ENCODE measurements at places on chromosomes 4 and X.
A peak's percentile ranks its signal among the peaks of the same experiment; 100 is the strongest.

DNA sequence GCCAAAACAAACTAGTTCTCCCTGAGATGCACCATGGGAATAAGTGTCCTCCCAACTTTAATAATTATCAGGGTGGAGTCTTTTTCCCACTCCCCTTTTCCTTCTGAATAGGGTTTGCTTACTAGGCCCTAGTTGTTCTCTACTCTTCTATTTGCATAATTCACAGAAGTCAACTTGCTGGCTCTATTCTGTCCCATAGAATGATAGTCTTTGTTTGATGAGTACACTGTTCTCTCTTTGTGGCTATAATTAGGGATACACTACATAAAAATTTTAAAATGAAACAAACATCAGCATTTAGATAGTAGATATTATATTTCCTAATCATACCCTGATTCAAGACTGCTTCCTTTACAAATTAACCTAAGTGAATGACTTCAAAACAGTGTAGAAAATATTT is 10.3 kb downstream of the PDHA2 start:
- DNase-seq, result no peak

DNA sequence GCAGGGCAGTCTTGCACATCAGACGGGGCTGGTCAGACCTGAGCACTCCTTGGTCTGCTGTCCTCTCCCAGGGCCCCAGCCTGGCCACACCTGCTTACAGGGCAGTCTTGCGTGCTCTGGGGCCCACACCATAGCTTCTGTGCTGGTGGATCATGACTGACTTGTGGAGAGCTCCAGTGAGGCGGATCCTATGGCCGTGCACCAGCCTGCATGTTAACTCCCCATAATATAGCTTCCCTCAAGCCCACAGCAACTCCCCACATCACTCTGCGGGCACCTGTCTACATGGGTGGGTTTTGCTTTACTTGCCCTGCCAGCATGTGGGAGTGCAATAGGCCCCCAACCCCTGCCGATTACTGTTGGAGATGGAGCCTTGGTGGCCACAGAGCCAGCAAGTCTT is 8.2 kb upstream of the TMSB15B start:
- DNase-seq, result no peak

DNA sequence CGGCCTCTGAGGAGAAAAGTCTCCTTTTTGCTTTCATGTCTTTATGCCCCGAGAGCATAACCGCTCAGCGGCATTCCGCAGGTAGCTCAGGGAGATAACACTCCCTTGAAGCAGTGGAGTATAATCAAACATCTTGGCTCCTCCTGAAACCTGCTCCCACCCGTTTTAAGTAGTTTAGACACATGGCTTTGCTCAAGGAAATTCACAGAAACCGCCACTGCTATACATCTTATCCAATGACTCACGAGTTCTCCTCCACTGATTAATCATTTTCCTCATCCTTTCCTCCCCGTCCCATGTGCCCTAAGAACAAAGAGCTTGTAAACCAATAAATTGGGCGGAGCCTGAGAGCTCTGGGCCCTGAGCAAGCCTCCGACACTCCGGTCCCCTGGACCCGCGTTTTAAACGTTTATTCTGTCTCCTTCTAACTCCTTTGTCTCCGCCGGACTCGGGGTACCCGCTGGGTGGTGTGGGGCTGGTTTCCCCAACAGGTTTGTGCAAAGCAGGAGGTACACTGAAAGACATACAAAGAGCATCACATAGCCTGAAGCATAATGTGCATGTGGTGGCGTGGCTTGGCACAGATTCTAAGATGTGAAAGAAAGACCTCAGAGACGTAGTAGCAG is 401.2 kb downstream of the TLL1 start:
- DNase-seq, result no peak

- DNase-seq, result no peak
These were observed 1.3 kb downstream of the SMIM20 start for GRCh38 chr4:25915353-25915705.

DNA sequence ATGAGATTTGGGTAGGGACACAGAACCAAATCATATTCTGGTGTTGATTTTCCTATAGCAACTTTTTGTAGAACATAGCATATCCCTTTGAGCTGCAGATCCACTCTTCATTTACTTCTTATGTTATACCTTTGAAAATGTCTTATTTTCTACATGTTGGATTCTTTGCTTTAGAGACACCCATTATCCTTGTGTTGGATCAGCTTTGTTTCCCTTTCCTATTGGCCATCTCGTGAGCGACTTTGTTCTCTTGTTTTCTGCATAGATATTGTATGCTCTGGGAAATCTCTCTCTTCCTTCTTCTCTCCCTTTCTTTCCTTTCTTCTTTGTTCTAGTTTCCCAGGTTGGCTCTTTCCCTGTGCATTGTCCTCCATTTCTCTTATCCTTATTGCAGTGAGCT is 59.6 kb downstream of the DRD5 start:
- no peak for DNase-seq

DNA sequence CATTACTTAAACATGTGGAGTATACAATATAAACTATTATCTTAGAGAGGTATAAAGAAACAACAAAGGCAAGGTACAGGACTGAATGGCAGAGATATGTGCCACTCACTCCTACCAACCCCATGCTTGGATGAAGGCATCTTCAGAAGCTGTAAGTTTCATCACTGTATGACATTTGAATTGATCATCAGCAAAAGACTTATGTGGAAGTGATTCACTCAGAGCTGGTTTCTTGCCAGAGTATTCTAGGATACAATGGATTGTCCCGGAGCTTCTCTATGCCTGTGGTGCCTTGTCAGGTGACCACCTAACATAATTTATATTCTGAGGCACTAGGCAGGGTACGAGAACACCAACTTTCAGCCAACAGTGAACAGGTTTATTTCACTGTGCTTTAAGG is 392.2 kb downstream of the PPP1R2C start:
- DNase-seq, result no peak

DNA sequence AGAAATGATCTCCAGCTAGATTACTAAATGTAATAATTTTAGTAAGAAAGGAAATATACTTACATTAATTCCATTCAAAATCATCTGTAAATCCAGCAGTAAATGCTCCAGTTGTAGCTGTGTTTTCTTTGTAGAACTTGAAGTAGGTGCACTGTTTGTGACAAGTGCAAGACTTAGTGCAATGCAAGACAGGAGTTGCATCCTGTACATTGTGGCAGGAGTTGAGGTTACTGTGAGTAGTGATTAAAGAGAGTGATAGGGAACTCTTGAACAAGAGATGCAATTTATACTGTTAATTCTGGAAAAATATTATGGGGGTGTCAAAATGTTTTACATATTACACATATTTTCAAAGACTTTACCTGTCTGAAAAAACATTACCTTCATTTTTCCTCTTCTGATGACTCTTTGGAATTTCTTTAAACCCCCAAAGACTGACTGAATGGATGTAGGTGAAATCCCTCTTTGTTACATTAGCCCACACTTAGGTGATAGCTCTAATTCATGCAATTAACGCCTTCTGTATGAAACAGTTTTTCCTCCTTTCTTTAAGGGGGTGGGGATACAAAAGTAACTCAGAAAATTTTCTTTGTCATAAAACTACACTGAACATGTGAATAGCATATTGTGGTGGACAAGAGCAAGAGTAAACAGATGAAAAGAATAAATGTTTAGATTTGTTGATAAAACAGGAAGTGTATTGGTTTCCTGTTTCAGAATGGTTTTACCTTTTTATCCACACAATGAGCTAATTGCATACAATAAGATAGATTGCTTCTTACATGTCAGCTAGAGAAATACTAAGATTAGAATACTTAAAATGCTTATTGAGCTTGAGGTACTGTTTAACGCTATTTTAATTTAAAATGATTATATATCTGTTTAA is at the start of gene IL2:
Gene IL2 (minus strand): TSS at position 495 of the 886 bp plus-strand sequence. CDS start 285 bp downstream, at position 210.
- DNase-seq, result no peak

DNA sequence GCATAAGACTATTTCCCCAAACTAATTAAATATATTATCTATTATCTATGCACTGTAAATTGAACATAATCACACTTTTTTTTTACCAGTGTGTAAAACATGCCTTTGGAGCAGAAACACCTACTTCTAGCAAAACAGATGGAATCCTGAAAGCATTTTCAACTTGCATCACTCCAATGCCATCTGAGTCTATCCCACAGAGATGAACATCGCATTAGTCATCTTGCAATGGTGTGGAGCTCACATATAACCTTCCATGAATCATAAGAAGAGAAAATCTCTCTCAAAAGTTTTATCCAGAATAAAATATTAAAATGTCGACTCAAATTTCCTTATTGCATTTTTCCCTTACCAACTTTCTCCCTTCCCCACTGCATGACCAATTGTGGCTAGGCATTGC is 406.7 kb upstream of the ACTRT1 start:
- peak; percentile 16 for DNase-seq

DNA sequence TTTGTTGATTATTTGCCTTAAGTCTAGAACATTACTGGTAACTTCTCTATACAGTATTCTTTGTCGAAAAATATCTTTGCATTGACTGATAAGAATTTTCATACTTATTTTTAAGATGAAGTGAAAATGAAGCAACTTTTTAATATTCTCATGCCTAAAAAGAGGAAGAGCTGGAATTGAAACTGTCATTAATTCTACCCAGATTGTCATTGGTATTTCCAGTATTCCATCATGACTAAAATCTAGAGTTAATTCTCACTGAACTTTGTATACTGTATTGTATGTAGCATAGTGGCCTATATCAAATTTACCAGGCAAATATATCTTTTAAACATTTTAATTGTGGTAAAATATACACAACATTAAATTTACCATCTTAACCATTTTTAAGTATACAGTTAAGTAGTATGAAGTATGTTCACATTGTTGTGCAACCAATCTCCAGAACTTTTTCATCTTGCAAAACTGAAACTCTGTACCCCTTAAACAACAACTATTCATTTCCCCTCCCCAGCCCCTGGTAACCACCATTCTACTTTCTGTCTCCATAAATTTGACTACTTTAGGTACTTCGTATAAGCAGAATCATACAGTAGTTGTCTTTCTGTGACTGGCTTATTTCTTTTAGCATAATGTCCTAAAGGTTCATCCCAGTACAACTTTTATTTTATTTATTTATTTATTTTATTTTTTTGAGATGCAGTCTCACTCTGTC is 24.3 kb upstream of the ZNF41 start:
- DNase-seq, result no peak

- DNase-seq, result peak; percentile 2
These were observed 40.4 kb upstream of the PDHA1 start for GRCh38 chrX:19303256-19303880.

GRCh38 chrX:42992199-42992943 is 214.4 kb upstream of the PPP1R2C start:
- no peak for DNase-seq

- no peak for DNase-seq
These were observed 189.8 kb upstream of the AFF2 start for GRCh38 chrX:148310426-148311165.

DNA sequence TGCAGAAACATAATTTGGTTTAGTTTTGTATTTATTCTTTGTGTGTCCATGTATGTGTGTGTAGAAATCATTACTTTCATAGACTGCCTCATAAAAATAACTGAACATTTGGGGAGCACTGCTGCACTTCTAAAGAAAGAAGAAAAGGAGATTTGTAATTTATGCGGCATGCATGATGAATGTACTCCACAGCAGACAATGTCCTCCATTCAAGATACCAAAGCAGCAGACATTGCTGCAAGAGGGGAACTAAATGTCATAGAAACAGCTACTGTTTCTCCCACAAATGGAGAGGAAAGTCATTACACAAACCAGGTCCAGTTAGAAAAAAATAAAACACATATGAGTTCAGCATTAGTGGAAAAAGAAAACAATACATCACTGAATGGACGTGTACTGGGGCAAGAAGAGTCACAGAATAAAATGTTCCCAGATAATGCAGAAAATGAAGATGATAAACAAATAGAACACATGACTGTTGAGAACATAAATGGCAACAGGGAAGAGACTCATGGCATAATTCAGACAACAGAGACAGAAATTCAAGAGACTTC is 2.6 kb downstream of the DTHD1 start:
- no peak for DNase-seq

DNA sequence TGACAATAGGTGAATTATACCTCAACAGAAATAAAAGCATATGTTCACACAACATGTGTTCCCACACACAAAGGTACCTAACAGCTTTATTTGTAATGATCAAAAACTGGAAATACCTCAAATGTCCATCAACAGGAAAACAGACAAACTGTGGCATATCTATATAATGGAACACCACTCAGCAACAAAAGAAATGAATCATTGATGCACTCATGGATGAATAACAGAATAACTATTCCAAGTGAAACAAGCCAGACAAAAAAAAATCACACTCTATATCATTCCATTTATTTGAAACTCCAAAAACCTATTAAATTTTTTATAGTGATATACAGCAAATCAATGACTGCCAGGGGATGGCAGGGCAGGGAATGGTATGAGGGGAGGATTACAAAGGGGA is 148.1 kb downstream of the PLS3 start:
- DNase-seq, result no peak

GRCh38 chr4:19309378-19309777 is 942.3 kb upstream of the SLIT2 start:
- DNase-seq, result peak; percentile 54

GRCh38 chr4:7242766-7243165 is 50.4 kb downstream of the SORCS2 start:
- DNase-seq, result no peak

- DNase-seq, result peak; percentile 5
These were observed 49.4 kb downstream of the UBA6 start for GRCh38 chr4:67651536-67651935.

DNA sequence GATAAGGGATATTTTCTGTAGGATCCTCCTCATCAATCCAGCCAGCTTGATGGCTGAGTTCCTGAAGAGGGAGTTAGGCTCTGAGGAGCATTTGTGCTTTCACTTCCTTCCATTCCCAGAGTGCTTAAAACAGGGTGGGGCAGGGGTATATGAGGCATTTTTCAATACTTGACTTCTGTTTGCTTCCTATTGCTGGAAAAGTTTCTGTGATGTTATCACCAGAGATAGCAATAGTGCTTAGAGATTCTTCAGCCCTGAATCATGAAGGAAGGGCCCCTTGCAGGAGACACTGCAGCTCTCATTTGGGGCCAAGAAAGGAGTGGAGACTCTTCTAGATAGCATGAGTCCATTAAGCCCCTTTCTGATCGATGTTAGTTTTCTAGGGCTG is 166.7 kb upstream of the RPS6KA3 start:
- DNase-seq, result no peak

- DNase-seq, result no peak
These were observed 146.3 kb upstream of the RPS6KA3 start for GRCh38 chrX:20412871-20413486.

DNA sequence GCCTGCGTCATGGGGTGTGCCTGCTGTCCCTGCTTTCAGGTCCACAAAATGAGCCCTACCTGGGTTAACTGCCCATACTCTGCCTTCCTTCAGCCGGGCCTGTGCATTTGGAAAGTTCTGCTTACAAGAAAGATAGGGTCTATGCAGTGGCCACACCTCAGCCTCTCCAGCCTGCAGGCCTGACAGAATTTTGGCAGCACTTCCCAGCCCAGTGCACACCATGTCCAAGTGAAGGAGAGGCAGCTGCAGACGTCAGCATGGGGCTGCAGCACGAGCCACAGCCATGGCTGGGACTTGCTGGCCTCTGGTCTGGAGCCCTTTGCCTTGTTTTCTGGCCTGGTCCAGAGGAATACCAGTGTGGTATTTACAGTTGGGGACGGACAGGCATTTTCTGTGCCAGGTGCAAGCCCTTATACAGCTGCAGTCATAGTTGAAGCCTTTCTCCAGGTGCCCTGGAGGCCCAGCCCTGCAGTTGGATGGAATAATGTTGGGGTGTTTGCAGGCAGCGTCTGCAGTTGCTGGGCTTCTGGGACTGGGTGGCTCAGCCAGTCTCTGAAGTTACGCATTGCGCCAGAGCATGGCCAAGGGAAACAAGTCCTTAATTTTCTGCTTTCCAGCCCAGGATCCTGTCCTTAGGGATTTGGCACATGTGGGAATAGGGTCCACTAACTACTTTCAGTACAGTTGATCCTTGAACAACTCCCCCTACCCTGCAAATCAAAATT is 26.2 kb downstream of the JADE1 start:
- peak; percentile 69 for DNase-seq
